AG10803 (cell line): ENCODE measurements at places on chromosomes 11 and 22.
A peak's percentile ranks its signal among the peaks of the same experiment; 100 is the strongest.

DNA sequence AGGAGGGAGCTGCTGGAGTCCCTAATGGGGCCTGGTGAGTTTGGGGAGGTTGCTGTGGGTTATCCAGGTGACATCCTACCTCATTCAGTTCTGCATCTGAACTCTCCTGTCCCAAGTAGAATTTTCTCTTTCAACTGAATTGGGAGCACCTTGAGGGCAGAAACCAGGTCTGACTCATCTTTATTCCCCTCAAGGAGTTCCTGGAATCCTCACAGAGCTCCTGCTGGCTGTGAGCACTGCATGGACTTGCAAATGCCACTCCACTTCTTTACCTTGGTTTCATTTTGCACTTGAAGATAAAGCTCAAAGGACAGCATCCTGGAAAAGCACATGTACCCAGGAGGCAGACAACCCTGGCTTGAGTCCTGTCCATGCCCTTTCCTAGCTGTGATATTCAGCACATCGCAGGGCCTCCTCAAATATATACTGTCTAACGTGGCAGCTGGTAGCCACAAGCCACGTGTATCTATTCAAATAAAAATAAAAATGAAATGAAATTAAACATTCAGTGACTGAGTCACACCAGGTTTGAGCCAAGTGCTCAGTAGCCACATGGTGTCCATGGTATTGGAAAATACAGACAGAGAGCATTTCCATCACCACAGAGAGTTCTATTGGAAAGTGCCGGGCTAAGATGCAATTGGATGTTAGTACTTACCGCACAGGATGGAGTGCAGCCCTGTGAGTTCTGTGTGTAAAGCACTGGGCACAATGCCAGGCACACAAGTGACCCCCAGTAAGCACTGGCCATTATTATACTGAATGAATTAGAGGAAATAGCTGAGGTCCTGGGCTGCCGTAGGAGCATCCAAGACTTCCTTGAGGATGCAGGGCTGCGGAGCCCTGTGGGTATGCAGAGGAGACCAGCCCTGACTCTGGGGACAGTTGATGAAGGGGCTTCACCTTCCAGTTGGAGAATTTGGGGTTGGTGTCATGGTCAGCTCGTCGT, 149.0 kb downstream of the PKNOX2 start:
- DNase-seq: no peak

DNA sequence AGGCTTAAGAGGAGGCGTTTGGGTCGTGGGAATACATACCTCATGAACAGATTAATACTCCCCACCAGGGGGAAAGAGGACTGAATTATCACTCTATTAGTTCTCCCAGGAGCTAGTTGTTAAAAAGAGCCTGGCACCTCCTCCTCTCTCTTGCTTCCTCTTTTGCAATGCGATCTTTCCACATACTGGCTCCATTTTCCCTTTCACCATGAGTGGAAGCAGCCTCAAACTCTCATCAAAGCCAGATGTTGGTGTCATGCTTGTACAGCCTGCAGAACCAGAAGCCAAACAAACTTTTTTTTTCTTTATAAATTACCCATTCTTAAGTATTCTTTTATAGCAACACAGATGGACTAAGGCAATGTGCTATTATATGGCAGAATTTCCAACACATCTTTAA, 258.5 kb downstream of the FAM76B start:
- peak; percentile 93 for DNase-seq

GRCh38 chr11:120064341-120064740, 73.6 kb downstream of the TRIM29 start:
- DNase-seq: no peak

DNA sequence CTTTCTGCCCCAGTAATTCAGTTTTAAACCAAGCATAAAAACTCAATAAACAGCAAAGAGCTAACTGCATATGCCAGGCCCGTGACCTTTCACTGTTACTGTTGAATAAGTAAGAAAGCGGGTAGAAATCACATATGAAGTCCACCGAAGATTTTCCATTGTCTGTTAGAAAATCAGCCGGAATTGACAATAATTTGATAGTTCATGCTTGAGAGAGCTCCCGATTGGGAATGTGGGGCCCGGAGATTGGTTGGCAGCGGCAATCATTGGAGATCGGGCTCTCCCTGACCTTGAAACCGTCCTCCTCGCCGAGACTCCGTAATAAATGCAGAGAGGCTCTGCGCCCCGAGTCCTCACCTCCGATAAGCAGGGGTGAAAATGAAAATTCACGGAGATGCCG, 709.6 kb downstream of the BRD1 start:
- no peak for DNase-seq

- no peak for DNase-seq
Observed at GRCh38 chr11:285021-285893, 3.7 kb upstream of the PGGHG start.

GRCh38 chr11:32136657-32137056, 45.8 kb downstream of the RCN1 start:
- no peak for DNase-seq

- DNase-seq: no peak
Observed at GRCh38 chr11:63380130-63380529, 10.5 kb downstream of the SLC22A9 start.

DNA sequence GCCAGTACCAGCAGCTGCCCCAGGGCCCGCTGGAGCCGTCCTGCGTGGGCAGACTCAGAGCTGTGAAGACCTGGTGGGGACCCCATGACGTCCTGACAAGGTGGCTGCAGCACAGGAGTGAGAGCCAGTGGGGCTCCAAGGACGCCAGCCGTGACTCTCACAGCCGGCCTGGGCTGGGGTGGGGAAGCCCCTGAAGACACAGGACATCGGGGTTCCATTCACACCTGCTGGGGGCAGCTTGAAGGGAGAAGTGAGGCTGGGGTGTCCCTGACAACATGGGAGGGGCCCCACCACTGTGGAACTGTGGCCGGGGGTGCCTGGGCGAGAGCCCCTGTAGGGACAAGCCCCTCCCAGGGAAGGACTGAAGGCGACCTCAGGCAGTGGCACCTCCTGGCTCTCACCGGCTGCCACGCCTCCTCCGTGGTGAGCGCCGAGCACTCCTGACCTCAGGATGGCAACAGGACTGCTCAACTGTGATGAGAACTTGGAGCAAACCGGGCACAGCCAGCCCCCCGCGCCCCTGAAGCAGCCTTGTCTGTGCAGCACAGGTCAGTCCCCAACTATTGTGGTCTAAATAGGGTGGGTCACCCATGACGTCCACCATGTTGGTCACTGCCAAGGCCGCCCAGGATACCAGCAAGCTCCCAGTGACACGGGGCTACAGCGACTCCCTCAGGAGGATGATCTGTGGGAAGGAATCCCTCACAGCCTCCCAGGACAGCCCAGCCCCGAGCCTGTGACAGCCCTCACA, 22.7 kb upstream of the IL17REL start:
- no peak for DNase-seq

- DNase-seq: no peak
Observed at GRCh38 chr22:24043958-24044357, 32.9 kb downstream of the CABIN1 start.

DNA sequence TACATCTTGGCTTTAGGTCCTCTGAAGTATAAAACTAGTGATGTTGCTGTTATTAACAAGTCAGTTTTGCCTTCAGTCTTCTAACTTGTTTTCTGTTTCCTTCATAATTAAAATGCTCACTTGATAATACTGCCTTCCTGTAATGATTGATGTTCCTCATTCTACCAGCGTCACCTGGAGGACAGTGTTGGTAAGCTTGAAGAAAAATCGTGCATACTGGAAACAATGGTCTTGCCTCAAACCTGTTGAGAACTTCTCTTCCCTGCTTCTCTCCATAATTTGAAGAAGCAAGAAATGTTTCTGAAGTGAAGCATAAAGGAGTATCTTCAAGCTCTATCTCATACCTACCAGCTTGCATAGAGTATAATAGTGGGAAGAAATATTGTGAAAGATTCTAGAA, 3.0 kb downstream of the YWHAH start:
- no peak for DNase-seq

GRCh38 chr22:50498322-50498890, 9.1 kb downstream of the LMF2 start:
- DNase-seq: peak; percentile 40

DNA sequence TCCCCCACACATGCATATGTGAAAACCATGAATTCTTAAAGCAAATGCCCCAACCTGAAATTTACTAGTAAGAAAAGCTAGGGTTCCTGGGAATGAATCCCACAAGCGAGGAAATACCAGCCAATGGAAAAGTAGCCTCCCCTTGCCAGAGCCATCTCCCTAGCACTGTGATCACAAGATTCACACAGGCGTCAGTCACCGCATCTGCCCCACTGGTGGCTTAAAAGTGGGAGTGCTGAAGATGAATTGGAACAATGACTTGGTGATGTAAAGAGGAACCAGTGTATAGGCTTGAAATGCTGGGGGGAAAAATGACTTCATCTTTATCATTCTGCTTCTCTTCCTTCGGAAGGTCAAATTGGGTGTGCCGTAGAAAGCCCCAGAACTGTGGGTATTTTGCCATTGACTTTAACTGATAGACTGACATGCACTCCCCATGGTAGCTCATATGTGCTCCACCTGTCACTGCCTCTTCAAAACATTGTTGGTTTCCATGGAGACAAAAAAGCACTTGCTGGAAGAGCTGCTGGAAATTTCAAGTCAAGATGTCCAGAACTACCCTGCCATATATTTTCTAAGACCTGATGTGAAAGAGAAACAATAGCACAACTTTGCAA, 19.2 kb upstream of the ASPHD2 start:
- no peak for DNase-seq

DNA sequence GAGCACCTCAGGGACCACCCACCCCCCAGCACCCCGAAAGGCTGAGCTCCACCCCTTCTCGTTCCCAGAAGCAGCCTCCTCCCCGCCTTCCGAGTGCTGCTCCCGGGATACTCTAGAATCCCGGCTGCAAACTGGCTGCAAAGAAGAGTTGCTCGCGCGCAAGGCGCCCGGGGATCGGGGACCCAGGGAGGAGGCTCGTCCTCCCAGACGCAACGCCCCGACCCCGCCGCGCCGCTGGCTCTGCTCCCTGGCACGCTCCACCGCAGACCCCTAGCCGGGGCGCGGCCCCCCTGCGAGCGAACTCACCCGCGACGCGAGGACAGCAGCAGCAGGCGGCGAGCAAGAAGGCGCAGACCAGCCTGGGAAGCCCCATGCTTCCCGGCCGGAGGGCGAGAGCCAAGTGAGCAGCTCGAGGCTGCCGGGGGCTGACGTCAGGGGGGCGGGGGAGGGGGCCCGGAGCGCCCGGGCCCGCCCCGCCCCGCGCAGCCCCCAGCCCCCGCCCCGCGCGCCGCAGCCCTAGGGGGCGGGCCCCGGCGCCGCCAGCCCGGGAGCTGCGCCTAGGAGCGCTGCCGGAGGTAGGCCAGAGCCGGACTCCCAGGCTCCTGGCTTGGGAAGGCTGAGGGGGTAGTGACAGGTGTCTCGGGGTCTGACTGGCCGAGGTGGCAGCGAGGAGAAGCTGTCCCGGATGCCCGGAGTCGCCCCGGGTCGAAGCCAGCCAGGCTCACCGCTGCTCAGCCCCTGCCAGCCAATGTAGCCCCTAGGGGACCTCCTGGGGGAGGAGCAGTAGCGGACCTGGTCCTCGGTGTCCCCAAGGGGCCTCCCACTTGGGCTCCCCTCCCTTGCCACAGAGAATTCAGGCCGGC, at the start of gene MCAM:
TSS of gene MCAM (minus strand) at position 402 of the 863 bp plus-strand sequence. CDS start at position 373, 29 bp downstream.
- no peak for DNase-seq

GRCh38 chr22:23105919-23106318, 35.6 kb downstream of the GNAZ start:
- no peak for DNase-seq

DNA sequence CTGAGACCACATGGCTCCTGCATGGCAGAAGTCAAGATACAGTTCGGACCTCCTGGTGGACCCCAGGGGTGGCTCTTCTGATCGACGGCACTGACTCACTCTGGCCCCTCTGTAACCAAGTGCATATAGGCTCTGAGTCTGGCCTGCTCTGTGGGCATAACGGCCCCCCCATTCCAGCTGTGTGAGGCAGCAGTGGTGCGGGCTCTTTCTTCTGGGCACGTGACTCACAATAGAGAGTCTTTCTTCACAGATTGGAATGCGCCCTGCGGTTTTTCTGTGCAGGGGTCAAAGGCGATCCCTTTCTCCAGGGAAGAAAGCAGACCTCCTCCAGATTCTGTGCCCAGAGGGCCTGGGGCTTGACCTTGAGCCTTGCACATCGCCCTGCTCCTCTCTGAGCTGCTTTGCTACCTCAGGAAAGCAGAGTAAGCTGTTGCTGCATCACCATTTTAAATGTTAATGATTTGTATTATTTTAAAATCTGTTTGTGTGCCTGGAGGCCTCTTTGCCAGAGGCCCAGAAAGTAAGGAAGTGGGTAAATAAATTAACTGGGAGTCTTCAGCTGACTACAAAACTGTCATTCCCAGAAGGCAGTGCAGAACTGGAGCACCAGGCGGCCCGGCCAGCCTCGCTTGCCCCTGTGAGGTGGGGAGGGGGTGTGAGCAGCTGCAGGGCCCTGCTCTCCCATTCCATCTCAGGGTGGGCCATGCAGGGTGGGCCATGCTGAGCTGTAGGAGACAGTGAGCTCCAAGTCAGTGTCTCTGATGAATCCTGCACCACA, 199.0 kb downstream of the GRIK4 start:
- DNase-seq: peak; percentile 82

DNA sequence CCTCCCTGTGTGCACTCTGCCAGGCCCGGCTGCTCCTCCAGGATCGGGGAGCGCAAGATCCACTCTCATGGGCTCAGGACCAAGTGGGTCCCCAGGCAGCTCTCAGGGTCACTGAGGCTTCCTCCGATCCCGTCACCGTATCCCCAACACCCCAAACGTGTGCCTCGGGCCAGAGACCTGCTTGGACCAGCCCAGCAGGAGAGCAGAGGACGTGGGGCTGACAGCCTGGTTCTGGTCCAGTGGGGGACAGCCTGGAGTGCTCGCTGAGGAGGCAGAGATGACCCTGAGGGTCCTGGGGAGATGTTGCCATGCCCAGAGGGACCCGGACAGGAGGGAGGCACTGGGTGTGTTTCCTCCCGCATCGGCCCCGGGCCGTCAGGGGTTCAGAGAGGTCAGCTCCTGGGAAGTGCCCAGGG, 1402.6 kb downstream of the BRD1 start:
- no peak for DNase-seq

DNA sequence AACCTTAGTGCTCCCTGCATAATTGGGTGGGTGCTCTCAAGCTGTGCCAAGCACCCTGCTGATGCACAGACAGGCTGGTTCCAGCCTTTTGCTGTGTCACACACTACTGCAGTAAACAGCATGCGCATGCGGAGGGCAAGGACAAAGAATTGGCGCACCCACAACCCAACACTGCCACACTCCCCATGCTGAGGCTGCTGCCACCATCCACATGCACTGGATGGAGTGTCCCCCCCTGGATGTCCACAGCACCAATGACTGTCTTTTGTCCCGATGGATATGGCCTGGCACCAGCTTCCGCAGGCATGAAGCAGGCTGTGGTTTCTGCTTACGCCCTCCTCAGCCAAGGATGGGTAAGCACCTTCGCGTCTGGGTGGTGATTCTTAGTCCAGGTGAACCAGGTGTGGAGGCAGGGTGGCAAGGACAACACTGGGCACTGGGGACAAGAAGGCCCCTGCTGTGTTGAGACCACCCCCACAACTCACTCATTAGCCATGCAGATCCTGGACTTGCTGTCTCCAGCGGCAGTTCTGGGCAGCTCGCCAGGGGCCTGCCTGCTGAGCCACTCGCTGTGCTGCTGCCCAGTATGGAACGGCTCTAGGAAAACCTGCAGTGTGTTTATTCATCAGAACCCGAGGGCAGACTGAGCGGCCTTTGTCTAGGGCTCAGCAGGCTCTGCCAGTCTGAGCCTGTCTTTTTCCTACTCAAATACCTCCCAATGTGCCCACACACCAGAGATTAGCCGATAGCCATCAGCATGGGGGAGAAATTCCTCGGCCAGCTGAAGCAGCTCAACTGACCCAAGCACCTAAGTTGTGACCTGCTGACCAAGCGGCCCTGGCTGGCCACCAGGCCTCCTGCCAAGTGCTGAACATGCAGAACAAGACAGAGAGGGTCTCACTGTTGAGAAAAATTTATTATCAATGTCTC, 8.2 kb upstream of the NAP1L4 start:
- no peak for DNase-seq
